Smooth muscle cell of the brain vasculature (primary cell): ENCODE measurements at places on chromosomes 4 and X.

DNA sequence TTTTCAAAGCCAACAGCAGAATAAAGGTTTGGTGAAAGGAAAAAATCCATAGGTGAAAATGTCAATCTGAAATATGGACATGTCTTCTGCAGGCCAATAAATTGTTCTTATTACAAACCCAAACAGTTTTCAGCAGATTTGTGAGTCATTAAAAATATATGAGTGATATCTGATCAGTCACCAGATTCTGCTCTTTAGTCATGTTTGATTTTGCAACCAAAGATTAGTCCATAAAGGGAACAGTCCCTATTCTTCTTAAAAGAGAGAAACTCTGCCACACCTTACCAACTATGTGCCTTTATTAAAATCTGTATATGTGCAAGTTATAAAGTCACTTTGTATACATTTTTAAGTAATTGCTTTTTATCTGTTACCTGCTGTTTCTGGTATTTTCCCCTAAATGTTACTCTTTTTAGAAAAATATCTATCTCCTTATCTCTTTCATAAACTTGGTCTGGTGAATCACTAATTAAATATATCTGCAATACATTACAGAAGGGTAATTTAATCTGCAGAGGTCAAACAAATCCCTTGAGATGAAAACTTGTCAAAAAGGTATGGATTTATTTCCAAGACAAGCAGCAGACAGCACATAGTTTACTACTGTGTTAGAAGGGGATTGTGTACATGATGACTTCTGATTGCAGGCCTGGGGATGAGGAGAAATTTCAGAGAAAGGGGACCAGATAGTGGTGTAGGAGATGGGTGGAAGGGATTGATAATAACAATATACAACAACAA, 322.9 kb upstream of the NWD2 start:
- no peak for DNase-seq

DNA sequence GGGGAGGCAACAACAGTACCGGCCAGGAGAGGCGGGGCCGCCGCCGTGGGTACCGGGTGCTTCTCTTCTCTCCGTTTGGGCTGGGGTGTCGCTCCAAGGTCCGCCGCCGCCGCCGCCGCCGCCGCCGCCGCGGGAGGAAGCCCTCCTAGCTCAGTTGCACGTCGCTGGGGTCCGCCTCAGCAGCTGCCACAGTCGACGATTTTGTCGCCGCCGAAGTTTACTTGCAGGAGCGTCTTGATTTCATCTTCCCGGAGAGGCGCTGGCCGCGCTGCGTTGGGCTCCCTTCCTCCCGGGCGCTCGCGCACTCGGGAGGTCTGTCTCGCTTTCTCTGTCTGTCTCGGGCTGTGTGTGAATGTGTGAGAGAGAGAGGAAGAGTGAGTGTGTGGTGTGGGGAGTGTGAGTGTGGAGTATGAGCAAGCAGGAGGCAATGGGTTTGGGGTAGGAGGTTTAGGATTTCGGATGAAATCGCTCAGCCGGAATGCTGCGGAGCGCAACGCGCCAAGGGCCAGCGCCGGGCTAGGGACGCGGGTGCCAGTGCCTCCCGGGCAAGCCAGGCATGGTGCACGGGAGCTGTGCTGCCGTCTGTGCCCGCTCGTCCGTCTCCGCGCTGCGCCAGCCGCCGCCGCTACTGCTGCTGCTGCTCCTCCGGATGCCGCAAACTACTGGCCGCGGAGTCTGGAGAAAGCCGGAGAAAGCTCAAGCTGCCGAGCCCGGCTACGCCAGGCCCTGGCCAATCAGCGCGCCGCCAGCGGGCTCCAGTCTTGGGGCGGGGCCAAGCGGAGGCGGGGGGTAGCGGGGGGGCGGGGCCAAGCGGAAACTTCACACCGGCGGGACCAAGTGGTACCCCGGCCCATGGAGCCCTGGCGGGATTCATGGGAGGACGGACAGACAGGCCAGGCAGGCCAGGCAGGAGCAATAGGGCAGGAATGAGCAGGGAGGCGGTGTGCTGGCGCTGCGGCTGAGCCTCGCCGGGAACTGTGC, at the start of gene PCDH19:
Gene PCDH19 (minus strand): TSS at position 664 of the 981 bp plus-strand sequence. CDS start 1,676 bp downstream, outside the sequence.
- no peak for DNase-seq

DNA sequence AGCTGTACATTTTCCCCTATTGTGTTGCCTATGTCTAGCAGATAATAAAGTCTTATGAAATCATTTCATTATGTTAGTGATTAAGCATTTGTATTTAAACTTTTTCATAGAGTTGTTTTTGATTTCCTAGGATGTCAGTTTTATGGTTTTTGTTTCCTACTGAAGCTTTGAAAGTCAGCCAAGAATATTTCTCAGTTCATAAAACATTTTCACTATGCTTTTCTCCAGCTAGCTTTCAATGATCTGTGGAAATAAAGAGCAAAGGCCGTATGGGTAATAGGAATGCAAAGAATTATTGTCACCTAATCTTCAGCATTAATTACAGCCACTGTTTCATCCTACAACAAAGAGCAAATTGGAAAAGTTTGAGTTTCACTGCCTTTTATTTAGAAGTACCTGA, 145.7 kb upstream of the NUDT6 start:
- no peak for DNase-seq

DNA sequence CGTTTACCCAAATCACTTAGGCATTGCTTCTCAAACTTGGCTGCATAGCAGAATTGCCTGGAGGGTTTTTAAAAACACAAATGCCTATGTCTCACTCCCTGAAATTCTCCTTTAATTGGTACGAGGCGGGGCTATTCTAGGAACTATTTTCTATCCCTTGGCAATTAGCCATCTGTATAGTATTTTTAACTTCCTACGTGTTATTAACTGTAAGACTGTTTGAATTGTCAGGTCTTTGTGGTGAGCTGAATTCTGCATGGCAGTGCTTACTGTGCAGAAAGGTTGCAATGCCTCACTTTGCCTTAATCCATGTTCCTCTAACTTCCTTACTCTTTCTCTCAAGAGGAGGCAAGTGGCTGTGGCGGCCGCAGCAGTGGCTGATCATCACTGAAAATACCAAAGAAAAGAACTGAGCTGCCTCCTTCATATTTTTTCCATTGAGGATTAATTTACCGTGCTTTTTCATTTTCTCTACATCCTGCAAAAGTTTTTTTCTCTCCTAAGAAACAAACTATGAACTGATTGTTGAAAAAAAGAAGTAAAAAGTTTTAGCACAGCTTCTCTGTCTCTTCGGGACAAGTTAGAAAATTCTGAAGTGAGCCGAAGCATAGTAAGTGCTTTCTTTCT, at the start of gene SHROOM3:
Gene SHROOM3 (plus strand): TSS at position 329 of the 627 bp plus-strand sequence. CDS start 824 bp downstream, outside the sequence.
- DNase-seq: no peak

GRCh38 chrX:154596290-154596929, 11.5 kb downstream of the CTAG1A start:
- DNase-seq: no peak

DNA sequence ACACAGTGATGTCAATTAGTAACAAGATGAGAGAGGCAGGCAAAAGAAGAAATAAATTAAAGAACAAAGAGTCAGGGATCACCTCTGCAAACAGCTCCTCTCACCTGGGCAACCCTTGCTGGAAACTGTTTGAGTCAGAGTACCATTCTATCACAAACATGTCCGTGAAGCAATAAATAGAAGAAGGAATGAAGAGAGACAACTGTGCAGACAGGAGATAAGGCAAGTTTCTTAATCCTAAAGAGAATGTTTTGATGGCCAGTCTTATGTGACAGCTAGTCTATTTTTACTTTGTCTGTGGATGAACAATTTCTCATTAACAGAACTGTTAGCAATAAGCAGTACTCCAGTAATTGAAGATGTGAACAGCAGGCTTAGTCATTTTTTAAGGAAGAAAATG, 422.4 kb downstream of the DMD start:
- DNase-seq: no peak

DNA sequence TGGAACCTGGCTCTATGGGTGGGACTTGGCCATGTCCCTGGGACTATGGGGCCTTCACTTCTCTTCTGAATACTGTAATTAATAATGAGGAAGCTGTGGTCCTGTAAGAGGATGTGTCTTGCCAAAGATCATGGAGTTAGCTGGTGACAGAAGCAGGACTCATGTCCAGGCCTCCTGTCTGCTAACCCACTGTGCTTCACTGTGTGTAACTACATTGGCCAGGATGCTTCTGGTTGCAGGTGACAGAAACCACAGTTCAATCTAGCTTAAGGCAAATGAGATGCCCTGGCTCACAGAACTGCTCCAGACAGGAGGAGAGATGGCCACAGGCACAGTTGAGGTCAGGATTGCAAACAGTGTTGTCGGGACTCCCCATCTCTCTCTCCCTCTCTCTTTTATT, 3.1 kb downstream of the MTMR1 start:
- DNase-seq: no peak

GRCh38 chrX:152639426-152639825, 1.7 kb downstream of the GABRQ start:
- no peak for DNase-seq

GRCh38 chr4:131388277-131388676, 1760.8 kb upstream of the PCDH10 start:
- no peak for DNase-seq

DNA sequence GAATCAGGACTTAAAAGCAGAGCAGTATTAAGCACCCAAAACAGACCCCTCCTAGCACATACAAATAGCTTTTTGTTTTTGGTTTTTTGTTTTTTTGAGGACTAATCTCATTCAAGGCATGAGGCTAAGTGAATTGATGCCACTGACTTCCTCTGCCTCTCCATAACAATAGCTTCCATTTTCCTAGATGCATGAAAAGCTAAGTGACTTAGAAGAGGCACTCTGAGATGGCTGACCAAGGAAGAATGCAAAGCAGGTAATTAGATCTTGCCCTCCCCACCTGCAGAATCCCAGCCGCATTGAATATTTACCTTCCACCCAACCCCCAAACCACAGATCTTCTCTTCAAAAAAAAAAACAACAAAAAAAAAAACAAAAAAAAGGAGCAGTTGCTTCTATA, 7.4 kb upstream of the KDR start:
- no peak for DNase-seq

DNA sequence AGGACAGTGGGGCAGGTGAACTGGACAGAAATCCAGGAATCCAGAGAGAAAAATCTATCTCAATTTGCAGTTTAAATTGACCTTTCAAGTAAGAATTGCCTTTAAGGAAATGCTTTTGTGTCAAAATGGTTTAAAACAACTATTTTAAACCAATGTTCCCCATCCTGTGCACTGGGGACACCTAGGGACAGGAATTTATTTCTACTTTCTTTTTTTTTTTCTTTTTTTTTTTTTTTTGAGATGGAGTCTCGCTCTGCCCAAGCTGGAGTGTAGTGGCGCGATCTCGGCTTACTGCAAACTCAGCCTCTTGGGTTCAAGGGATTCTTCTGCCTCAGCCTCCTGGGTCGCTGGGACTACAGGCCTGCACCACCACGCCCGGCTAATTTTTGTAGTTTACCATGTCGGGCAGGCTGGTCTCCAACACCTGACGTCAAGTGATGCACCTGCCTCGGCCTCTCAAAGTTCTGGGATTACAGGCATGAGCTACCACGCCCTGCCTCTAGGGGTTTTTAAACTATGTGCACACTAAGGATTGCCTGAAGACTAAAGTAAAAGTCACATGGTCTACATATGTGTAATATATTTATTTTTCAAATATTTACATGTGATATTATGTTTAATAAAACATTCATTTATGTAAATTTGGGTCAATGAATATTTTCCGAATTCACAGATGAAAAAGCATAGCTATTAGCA, 1213.4 kb downstream of the STIM2 start:
- DNase-seq: no peak

DNA sequence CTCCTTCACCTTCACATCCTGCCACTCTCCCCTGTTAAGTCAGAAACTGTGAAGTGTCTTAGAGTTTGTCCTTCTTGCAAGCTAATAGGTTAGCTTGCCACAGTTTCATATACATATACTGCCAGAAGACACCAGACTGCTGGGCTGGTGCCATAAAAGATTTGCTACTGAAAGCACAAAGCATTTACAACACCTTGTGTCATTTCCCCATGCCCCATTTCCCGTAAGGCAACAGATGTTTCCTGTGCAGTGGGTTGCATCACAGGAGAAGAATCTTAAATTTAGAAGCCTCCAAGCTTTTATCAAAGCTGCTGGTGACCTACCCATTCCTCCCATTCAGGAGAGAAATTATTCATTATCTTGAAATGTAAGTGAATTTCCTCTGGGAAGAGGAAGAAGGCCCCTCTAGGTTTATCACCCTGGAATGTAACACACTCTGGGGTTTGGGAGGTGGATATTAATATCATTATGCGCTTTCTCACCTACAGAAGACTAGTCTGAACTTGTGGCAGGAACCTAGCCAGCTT, 34.5 kb upstream of the RAB33B start:
- no peak for DNase-seq

- DNase-seq: no peak
Observed at GRCh38 chr4:84147831-84148230, 351.3 kb downstream of the NKX6-1 start.

DNA sequence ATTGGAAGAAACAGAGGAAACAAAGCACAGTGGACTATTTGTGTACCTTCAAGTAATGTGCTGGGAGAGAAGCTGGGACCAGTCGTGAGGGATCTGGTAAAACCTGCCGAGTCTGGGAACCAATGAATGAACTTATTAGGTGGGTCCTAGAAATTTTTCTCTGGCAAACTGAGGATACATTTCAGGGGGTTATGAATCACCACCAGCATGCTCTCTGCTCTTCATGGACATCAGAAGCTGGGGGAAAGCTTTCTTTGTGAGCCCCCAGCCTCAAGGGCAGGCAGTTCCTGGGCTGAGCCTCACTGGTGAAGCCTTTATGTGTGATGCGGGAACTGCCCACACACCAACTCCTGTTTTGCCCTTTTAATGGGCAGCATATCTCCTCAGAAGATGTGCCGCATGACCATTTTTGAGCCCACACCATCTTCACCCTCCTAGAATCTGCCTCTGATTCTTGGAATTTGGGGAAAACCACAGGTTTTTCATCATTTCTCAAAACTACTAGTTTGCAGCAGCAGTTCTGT, 95.4 kb upstream of the ENPP6 start:
- no peak for DNase-seq

- no peak for DNase-seq
Observed at GRCh38 chr4:159111416-159111815, 8.5 kb downstream of the RAPGEF2 start.

DNA sequence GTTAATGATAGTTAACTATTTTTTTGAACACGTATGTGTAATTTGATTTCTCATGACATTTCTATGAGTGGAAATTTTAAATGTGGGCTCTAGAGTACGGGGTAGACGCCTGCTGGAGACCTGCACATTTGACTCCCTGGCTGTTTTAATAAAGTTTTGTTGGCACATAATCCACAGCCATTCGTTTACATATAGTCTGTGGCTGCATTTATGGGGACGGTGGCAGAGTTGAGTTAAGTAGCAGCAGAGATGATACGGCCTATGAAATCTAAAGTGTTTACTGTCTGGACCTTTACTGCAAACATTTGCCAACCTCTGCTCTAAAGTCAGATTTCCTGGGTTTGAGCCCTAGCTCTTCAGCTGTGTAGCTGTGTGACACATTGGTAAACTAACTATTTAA, 118.8 kb downstream of the CHRNA9 start:
- no peak for DNase-seq

GRCh38 chrX:23127586-23127985, 127.8 kb downstream of the DDX53 start:
- DNase-seq: no peak

- DNase-seq: no peak
Observed at GRCh38 chrX:21960569-21961541, 20.3 kb downstream of the SMS start.
